Body of pancreas (tissue), 4 donors: ENCODE measurements at places on chromosomes 3 and 15.

- DNase-seq, result no peak
Observed at GRCh38 chr3:177286034-177286433, 88.8 kb upstream of the TBL1XR1 start.

DNA sequence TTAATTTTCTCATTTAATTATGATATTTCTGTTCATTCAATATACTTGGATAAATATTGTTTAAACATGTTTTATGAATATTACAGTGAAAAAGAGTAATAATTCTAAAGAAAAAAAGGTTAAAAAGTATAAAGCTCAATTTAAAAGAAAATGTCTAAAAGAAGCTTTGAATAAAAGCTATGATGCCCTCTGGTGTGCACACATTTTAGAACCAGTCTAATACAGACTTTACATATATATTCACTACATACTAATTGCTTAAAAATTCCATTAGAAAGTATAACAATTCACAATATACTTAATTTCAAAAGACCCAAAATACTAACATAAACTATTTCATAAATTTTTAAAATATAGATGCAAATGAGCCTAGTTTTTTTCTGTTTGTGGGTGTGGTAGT is 909.1 kb upstream of the ROBO1 start:
- DNase-seq, result no peak

DNA sequence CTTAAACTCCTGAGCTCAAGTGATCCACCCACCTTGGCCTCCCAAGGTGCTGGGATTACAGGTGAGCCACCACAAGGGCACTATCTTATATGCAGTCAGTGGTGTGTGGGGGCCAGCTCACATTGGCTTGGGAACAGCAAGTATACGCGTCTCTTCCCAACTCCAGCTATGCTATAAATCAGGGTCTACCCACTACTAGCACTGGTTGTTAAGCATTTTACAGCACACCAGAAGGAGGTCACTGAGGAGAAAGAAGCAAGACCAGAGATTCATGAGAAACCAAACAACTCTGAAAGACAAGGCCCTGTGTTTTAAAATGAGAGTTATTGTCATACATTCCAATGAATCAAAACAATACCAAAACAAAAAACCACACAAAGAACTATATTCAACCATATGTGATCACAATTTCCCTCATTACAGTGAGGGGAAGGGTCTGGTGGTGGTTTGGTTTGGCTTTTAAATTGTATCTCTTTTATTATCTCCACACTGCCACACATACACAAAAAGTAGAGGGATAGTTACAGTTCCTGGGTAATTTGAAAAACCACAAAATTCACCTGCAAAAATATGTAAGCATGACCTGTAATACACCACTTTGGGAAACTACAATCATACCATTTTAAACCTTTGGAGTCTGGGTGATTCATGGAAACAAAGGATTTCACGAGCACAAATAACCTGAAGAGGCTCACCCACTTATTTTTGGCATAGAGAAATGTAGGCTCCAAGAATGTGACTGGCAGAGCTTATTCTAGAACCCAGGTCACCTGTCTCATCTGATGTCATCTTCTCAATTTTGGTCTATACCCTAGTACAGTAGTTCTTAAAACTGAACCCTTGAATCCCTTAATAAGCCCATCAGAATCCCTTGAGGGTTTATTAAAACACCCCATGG is 5.2 kb downstream of the MAGI1 start:
- no peak for DNase-seq

DNA sequence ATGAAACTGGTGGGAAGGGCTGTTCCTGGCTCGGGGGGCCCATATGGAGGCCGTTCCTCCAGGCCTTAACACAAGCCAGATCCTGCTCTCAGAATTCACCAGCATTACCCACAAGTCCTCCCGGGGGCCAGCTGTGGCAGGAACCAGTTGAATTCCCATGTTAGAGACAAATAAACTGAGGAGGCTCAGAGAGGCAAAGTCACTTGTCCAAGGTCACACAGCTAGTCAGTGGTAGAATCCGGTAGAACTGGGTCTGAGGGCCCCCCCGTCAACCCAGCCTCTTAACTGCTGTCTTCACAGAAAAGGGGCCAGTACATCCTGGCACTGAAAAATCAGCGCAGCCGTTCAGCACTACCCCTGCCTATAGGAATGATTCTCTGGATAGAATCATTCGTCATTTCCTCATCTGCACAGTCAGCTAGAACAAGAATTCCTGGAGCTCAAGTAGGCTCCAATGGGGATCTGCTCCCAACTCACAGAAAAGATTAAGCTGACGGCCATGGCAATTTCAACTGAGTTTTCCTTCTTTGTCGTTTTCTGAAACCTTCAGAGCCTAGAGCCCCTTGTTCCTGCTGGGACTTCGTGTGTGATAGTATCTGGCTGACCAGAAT is 12.2 kb upstream of the TSEN2 start:
- DNase-seq, result no peak

- DNase-seq, result no peak
Observed at GRCh38 chr15:35117543-35118265, 32.6 kb upstream of the NANOGP8 start.

DNA sequence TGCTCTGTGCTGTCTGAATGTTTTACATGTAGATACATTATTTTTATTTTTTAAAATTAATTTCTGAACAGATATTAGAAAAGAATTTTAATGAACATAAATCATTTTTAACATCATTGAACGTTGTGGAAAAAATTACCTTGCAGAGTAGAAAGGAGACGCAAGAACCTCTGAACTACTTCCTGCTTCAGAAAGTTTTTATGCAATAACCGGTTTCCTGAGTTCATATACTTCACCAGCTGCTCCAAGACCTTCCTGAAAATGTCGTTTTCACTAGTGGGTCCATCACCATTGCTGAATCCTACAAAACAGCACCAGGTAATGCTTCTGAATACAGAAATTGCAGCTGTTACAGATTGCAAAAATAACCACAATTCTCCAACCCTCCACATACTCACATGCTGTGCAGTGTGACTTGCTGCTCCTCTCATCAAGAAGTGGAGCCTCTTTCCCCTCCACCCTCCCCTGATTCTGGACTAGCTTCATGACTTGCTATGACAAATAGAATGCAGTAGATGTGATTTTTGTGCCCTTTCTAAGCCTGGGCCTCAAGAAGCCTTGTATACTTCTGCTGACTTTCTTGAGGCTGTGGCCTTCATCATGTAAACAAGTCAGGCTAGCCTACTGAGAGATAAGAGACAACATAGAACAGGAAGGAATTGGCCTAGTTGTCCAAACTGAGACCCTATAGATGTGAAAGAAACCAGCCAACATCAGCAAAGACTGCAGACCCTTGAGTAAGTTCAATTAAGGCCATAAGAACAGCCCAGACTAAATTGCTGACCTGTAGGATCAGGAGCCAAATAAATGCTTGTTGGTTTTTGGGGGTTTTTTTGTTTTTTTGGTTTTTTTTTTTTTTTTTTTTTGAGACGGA is 80.4 kb downstream of the TRANK1 start:
- no peak for DNase-seq

GRCh38 chr3:158091531-158091930 is 14.7 kb downstream of the SHOX2 start:
- DNase-seq, result no peak

DNA sequence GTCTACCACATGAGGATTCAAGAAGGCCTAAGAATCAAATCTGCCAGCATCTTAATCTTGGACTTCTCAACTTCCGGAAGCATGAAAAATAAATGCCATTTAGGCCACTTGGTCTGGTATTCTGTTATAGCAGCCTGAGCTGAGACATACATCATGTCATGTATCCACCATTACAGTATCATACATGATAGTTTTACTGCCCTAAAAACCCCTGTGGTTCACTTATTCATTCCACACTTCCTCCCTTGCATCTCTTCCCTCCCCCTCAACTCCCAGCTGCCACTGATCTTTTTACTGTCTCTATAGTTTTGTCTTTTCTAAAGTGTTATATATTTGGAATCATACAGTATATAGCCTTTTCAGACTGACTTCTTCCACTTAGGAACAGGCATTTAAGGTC is 161.8 kb downstream of the SNRK start:
- no peak for DNase-seq

DNA sequence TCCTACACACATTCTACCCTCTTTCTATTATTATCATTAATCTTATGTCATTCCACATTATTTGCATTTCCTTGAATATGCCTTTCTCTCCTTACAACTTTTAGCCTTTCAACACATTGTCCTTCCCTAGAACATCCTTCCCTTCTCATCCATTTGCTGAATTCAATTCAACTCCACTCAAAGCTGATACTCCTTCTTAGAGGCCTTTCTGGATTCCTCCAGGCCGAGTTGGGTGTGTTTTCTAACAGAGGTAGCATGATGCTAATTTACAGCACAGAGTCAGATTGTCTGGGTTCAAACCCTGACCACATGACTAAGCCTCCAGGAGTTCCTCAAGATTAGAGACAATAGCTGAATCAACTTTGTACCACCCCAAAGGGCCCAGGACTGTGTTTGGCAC is 63.4 kb upstream of the IL12A start:
- DNase-seq, result no peak

DNA sequence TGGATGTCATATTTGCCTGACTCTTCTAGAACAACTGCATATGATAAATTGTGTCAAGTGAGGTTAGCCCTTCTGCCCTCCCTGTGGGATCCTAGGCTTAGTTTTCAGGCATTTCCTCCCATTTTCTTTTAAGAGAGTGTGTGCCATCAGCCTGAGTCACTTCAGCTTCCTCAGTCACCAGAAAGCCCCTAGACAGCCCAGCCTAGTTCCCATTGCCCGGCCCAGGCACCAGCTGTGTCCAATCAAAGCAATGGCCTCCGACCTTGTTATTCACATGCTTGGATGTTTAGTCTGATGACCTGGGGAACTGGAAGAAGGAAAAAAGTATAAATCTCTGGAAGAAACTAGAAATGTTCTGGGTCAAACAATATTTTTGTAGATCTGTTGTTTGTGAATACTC is 221.9 kb upstream of the LRIG1 start:
- DNase-seq, result peak; percentile 23

GRCh38 chr3:184593220-184593927 is 31.8 kb downstream of the EPHB3 start:
- no peak for DNase-seq

GRCh38 chr15:81400640-81401236 is 26.7 kb upstream of the TMC3 start:
- DNase-seq, result peak; percentile 14

- DNase-seq, result no peak
Observed at GRCh38 chr15:70503073-70503745, 260.1 kb downstream of the UACA start.

DNA sequence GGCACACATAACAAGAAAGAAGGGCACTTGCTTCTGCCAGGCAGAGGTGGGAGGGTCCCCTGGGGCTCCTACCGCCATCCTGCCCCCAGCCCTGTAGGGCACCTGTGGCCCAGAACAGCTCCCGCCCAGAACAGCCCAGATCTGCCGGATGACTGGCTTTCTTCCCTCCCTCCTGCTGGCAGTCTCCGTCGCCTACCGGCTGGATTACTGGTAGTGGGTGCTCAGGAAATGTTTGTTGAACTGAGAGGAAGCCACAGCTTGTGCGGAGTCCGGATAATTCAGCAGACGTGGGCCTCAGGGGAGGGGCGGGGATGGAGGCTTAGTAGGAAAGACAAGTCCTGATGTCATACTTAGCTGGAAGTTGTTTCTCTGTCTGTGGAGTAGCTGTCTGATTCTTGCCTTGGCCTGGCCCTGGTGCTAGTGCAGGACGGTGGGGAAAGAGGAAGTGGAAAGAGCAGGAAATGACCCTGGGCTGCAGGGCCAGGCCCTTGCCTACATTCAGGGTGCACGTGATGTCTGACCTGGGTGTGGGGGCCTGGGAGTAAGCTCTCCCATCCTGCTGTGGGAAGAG is 6.7 kb downstream of the CCDC9B start:
- DNase-seq, result peak; percentile 78

DNA sequence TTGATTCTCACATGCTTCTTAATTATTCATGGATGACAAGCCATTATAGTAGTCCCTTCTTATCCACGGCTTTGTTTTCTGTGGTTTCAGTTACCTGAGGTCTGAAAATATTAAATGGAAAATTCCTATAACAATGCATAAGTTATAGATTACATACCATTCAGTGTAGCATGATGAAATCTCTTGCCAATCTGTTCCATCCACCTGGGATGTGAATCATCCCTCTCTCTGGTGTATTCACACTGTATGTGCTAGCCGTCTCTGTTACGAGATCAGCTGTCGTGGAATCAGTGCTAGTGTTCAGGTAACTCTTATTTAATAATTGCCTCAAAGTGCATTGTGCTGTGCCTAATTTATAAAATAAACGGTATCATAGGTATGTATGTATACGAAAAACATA is 5.2 kb downstream of the WDR5B start:
- no peak for DNase-seq

- no peak for DNase-seq
Observed at GRCh38 chr3:119297169-119297568, 3.0 kb downstream of the ARHGAP31 start.

GRCh38 chr15:60593170-60593478 is 114.2 kb upstream of the ICE2 start:
- DNase-seq, result peak; percentile 74

DNA sequence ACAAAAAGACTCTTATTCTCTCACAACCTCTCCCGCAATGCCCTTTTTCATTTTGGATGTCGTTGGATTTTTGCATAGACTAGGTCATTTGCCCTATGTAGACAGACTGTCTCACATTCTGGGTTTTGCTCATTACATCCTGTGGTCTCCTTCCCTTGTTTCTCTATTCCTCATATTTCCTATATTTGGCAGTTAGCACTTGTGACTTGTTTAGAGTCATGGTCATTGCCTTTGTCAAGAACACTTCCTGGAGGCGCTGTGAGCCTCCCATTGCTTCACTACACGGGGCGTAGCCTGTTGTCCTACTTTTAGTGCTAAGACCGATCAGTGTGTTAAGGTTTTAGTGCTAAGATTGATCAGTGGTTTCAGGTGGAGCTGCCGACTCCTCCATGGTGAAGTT is 16.1 kb upstream of the TATDN2 start:
- DNase-seq, result no peak

GRCh38 chr3:127822041-127822681 is at the start of gene MGLL:
Gene MGLL, minus strand, starts transcription at chr3:127822515. Its CDS starts 197 bp downstream, at chr3:127822318.
- peak; percentile 37 for DNase-seq

- no peak for DNase-seq
Observed at GRCh38 chr15:91488452-91488851, 365.1 kb upstream of the SLCO3A1 start.

DNA sequence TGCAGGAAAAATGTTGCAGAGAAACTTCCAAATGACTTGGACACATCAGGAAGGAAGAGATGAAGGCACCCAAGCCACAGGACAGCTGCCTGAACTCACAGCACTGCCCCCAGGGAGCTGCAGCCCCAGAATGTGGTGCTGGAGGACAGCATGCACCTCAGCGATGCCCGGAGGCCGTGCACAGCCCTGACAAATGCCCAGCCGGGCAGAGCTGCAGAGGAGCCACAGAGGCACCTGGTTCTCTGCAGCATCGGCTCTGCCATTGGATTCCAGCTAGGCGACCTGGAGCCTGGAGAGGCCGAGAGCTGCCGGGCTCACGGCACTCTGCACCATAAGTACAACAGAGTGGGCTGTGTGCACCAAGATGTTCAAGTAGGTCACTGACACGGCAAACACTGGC is 97.5 kb downstream of the OCA2 start:
- DNase-seq, result no peak

- no peak for DNase-seq
Observed at GRCh38 chr3:104526901-104527401, 839.8 kb upstream of the ALCAM start.

GRCh38 chr3:183560607-183561006 is 5.1 kb upstream of the KLHL6 start:
- no peak for DNase-seq

GRCh38 chr3:30751610-30752299 is 142.7 kb downstream of the GADL1 start:
- DNase-seq, result peak; percentile 26
